ENCODE measurements at places on chromosomes 12 and 14.

DNA sequence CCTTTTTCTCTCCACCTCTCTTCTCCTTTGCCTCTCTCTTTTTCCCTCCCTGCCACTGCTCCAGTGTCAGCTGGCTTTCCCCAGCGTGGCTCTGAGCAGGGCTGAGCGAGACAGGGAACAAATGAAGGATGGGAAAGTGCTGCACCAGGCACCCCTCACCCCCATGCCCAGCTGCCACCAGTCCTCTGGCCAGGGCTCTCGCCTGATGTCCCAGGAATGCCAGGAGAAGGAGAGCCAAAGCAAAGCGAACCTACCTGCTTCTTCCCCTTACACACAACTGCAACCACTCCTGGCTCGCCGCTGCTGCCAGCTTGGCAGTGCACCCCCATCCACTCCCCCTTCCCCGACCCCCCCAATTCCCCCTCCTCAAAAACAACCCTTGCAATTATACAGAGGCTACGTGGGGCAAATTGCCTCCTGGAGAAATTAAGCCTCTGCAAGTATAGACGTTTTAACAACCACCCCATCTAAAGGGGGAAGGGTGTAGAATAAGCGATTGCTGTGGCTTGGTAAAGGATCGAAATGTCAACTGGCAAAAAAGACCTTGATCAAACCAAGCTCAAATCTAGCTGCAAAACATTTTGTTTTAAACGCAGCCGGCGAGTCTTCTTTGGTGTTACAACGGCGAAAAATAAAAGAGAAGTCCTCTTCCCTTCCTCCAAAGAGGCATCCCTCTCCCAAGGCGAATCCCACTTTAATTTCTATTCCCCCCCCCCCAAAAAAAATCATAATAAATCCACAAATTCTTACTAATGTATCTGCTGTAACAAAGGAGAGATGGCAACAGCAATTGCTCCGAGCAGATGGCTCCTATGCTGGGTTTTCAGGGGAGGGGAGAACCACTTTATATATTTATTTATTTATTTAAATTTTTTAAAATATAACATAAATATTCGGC is 2.9 kb downstream of the BCL11B start:
- no peak for DNase-seq

DNA sequence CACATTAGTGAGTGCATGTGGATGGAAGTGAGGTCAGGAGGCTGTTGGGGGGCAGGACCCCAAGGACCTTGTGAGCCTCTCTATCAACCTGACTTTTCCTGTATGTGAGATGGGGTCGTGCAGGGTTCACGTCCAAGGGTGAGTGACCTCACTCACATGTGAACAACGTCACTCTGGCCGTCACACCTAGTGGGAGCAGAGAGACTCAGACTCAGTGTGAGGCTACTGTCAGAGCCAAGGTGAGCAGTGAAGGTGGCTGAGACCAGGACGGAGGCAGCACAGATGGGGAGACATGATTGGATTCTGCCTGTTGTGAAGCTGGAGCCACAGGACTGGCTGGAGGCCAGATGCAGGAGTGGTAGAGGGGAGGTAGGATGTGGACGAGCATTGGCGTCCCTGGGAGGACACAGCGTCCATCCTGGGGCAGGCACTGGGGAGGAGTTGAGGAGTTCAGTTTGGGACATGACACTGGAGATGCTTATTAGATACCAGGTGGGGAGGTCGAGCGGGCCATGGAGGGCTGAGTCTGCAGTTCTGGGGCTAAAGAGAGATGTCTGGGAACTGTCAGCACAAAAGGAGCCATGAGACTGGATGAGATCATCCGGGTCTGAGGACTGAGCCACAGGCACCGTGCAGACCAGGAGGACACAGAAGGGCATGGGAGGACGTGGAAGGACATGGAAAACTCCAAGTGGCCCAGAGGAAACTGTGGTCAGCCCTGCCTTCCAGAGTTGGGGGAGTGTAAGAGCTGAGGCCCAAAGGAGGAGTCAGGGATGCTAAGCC is 92.8 kb downstream of the LGMN start:
- DNase-seq = no peak

DNA sequence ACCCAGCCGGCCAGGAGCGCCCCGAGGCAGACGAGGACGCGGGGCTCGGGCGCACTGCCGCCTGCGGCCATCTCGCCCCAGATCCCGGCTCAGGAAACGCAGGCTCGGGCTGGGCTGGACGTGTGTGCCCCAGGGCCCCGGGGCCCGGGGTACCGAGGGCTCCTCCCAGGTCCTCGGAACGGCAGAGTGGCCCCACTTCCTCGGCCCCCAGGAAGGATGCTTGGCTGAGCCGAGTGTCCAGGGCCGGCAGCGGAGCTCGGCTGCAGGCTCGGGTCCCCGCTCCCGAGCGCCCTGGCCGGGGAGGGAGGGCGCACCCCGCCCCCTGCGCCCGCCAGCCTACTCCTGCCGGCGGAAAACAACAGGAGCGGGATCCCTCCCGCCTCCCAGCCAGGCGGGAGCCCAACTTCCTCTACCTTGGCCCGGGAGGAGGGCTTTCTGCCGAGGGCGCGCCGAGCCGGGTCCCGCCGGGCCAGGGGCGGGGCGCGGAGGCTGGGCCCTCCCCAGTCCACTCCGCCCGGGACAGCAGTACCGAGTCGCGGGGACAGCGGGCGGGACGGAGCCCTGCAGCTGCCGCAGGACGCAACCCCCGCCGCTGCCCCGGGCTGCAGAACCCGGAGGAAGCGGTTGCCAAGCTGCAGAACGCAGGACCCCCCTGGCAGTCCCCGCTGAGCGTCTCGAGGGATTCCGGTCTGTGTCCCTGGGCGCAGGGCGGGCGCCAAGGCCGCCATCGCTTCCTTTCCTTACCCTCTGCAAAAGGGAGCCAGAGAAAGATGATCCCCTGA is at the start of gene VSIG10:
TSS of gene VSIG10 (minus strand) at position 411 of the 782 bp plus-strand sequence. CDS start at position 71, 340 bp downstream.
- peak; percentile 41 for DNase-seq

GRCh38 chr12:132328282-132329029 is 933 bp downstream of the GALNT9 start:
- DNase-seq = no peak

GRCh38 chr12:132103542-132104308 is 40.4 kb downstream of the DDX51 start:
- DNase-seq = no peak

- DNase-seq = no peak
Measured at GRCh38 chr12:122963941-122964265, 2.4 kb downstream of the ABCB9 start.

GRCh38 chr12:67964456-67964855 is 24.8 kb upstream of the IFNG-AS1 start:
- no peak for DNase-seq

Data from GM12892 (cell line).